Panc1 (cell line): ENCODE measurements at places on chromosomes 3 and 15.
A peak's percentile ranks its signal among the peaks of the same experiment; 100 is the strongest.

- peak; percentile 33 for DNase-seq
Measured at GRCh38 chr3:192467230-192468140, 259.9 kb downstream of the FGF12 start.

GRCh38 chr3:186052096-186052840 lies 56.6 kb downstream of the ETV5 start:
- DNase-seq: no peak

DNA sequence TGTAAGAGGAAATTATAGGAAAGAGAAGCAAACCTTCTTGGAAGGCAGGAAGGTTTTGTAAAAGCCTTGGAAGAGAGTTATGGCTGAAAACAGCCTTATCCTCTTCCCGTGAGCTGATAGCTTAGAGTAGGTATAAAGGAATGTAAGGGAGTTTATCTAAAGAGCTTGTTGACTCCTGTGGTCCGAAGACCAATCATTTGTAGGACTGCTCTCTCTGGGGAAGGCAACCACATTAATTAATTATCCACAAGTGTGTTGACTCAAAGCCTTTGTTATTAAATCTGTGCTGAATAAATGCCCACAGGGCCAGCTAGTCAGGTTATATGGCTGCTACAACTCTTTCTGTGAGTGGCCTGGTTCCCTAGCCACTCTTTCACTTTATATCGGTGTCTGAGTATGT lies 452.1 kb upstream of the RASGRP1 start:
- no peak for DNase-seq

- peak; percentile 52 for DNase-seq
Measured at GRCh38 chr3:124826703-124827102, 60.5 kb downstream of the ITGB5 start.

GRCh38 chr15:69149803-69150202 lies 10.6 kb upstream of the GLCE start:
- DNase-seq: no peak

GRCh38 chr3:86967062-86967461 lies 23.9 kb downstream of the VGLL3 start:
- DNase-seq: no peak

- DNase-seq: no peak
Measured at GRCh38 chr3:97338375-97338774, 426.2 kb upstream of the ARL6 start.

GRCh38 chr15:89332446-89332845 lies 2.2 kb downstream of the POLG start:
- DNase-seq: no peak

- DNase-seq: no peak
Measured at GRCh38 chr15:29263289-29263688, 6.3 kb downstream of the NSMCE3 start.
